ENCODE measurements at places on chromosomes 1 and 21. TPM values are rescaled to one million over a fixed set of nuclear protein-coding genes. Genes with fewer than 3 reads are reported as not detected.

The LCE1E gene
- 0.08 TPM for polyA plus RNA-seq

DNA sequence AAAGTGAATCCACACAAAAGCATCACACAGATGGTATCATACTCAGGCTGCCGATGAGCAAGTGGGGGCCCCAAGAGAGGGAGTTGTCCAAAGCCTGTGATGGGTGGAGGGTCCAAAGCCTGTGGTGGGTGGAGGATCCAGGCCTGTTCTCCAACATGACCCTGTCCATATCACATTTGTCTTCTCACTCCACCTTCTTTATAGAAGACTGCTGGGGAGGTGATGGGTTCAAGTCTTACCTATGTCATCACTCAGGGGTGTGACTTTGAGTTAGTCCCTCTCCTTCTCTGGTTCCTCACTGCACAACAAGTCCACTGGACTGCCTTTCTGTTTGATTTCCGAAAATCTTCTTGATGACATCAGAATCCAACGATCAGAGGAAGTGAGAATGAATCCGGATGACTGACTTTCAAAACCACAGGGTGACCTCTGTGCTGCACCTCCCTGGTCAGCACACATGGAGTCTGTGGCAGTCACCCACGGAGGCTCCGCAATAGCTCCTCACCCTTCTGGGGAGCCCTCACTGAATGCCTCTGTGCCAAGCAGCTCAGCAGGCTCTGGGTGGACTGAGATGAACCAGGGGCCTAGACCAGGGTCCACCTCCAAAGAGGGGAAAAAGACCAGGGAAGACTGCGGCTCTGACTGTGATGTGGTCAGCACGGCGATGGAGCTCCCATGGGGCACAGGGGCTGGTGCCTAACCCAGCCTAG, 166.8 kb downstream of the HIVEP3 start:
- no peaks in the 10 kb centered on the region for H3K27me3 ChIP-seq
- peak overlapping the region; percentile 11 for H3K27ac ChIP-seq
- H3K36me3 ChIP-seq, result no peaks in the 10 kb centered on the region
- H3K4me1 ChIP-seq, result peaks cover 5% of the 10 kb centered on the region
- H3K4me3 ChIP-seq, result no peak overlapping the region

DNA sequence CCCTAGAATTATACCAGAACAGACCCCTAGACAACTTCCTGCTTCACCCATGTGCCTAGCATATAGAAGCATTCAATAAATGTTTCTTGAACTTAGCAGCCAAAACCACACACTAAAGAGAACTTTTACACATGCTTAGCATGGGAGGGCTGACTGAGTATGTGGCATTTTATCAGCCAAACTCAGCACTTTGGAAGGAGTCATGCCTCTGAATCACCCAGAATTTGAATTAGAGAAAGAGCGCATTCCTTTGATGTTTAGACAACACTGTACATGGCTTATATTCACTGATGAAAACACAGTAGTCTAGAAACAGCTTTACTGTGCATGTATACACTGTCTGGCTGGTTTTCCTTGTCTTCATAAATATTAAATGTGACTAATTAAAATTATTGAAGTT, 26.1 kb downstream of the SPAG17 start:
- peak; percentile 26 for DNase-seq
- no peaks in the 10 kb centered on the region for H3K36me3 ChIP-seq
- H3K4me1 ChIP-seq, result no peaks in the 10 kb centered on the region

The HSD11B1 gene
- polyA plus RNA-seq, result 31.0 TPM

DNA sequence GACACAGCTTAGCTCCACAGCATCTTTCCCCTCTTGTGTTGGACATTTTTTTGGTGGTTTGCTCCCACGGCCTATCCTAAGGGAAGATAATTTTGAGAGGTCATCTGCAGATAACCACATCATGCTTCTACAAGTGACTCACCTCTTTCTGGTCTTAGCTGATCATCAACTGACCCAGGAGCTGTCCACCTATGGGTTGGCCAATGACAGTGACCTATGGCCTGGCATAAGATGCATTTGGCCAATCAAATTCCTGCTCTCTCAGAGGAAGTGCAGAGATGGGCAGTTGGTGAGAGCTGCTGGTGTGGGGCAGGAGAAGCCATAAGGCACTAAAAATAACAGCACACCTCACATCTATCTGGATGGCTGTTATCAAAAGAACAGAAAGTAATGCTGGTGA, 100.0 kb upstream of the CLDN14 start:
- no peaks in the 10 kb centered on the region for H3K36me3 ChIP-seq
- peaks cover 3% of the 10 kb centered on the region for H3K27me3 ChIP-seq
- H3K4me3 ChIP-seq, result no peak overlapping the region
- H3K4me1 ChIP-seq, result no peaks in the 10 kb centered on the region

DNA sequence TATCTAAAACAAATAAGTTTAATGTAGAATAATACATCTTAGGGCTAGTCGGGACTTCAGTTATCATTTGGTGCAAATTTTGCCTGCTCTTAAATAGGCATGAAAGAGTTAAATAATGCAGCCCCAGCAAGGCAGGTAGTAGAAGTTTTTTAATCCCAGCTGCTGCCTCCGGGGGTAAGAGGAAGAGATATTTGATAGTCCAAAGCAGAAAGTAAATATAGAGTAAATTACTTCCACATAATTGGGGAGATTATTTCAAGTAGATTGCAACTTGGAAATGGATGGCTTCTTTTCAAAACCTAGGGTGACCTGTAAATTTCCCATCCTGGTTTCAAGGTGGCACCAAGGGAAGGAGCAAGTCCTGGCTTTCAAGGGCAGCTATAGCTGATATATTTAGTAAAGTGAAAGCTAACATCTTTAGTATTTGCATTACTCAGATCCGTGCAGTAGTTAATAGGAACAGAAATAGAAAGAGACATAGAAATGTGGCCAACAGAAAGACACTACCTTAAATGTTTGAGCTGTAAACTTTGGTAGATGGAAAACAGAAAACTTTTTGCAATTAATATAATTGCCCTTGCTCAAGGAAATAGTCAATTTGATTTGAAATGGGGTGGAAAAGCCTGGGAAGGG, 109.1 kb downstream of the LMO4 start:
- no peaks in the 10 kb centered on the region for H3K4me1 ChIP-seq
- no peak overlapping the region for H3K27ac ChIP-seq
- H3K4me3 ChIP-seq, result no peak overlapping the region
- no peak for DNase-seq
- H3K36me3 ChIP-seq, result no peaks in the 10 kb centered on the region

Measured in fibroblast of lung (primary cell).